ENCODE measurements at places on chromosomes 13 and 19.

GRCh38 chr13:97121894-97122293 is 100.2 kb upstream of the MBNL2 start:
- no peak overlapping the region for H3K4me3 ChIP-seq
- H3K27me3 ChIP-seq, result no peaks in the 10 kb centered on the region
- DNase-seq, result no peak

GRCh38 chr19:52248241-52248640 is 21.1 kb upstream of the ZNF766 start:
- H3K36me3 ChIP-seq, result no peaks in the 10 kb centered on the region
- H3K4me1 ChIP-seq, result no peaks in the 10 kb centered on the region
- no peak overlapping the region for H3K4me3 ChIP-seq
- peak; percentile 69 for DNase-seq
- H3K27me3 ChIP-seq, result no peaks in the 10 kb centered on the region

- no peaks in the 10 kb centered on the region for H3K4me1 ChIP-seq
- DNase-seq, result no peak
- H3K4me3 ChIP-seq, result no peak overlapping the region
- no peak overlapping the region for H3K27ac ChIP-seq
Measured at GRCh38 chr13:33582121-33582520, 235.8 kb upstream of the RFC3 start.

DNA sequence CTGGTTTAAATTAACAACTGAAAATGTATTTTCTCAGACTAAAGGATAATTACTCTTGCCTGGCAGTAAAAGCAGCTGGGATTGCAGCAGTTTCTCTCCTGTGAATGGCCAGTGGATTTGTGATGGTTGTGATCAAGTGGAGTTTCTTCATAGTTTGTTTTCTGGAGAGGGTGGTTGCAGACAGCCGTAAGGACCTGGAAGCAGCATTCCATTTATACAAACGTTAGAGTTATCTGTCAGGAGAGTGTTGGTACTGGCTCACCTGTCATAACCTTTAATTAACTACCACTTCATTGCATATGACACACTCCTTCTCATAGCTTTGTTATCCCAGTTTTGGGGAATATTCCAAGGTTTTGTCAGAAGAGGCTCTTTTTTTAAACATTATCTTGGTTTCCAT is 258.4 kb upstream of the SLC10A2 start:
- no peaks in the 10 kb centered on the region for H3K36me3 ChIP-seq
- H3K4me1 ChIP-seq, result no peaks in the 10 kb centered on the region
- H3K27me3 ChIP-seq, result no peaks in the 10 kb centered on the region
- H3K27ac ChIP-seq, result no peak overlapping the region

- no peak for DNase-seq
- no peaks in the 10 kb centered on the region for H3K27me3 ChIP-seq
- no peaks in the 10 kb centered on the region for H3K4me1 ChIP-seq
Measured at GRCh38 chr19:48455908-48456562, 661 bp downstream of the KCNJ14 start.

DNA sequence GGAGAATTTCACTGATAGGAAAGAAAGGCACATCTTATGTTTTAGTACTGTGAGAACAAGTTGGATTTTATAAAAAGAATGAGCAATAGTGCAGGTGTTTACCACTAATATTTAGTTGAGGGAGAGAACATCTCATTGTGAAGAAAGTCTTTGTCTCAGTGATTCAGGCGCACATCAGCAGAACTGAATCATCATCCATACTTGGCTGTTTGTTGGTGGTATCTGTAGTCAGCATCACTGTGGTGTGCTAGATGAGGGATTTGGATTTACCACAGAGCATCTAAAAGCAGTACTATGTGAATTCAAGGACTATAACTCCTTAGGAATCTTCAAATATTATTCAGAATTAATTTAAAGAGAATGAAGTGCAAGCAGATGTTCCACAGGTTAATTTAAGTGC is 1380.5 kb upstream of the ATXN8OS start:
- no peaks in the 10 kb centered on the region for H3K27me3 ChIP-seq
- no peaks in the 10 kb centered on the region for H3K4me1 ChIP-seq
- no peak for DNase-seq
- H3K27ac ChIP-seq, result no peak overlapping the region
- no peak overlapping the region for H3K4me3 ChIP-seq

DNA sequence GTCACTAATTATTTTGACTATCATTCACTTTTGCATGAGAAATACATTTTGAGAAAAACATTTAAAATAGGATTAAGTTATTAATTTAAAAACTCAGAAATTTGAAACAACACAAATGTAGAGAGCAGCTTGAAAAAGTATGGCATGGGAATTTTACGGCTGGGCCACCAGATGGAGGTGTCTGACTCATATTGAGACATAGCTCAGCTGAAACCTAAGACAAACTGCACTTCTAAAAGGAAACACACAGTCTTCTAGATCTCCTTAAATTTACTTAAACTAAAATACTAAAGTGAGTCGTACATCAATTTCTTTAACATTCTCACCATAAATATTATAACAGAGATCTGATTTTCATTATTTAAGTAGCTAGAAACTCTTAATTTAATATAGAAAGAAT is 41.9 kb upstream of the POSTN start:
- no peaks in the 10 kb centered on the region for H3K36me3 ChIP-seq
- no peaks in the 10 kb centered on the region for H3K27me3 ChIP-seq
- no peak overlapping the region for H3K27ac ChIP-seq
- no peak overlapping the region for H3K4me3 ChIP-seq
- no peaks in the 10 kb centered on the region for H3K4me1 ChIP-seq

DNA sequence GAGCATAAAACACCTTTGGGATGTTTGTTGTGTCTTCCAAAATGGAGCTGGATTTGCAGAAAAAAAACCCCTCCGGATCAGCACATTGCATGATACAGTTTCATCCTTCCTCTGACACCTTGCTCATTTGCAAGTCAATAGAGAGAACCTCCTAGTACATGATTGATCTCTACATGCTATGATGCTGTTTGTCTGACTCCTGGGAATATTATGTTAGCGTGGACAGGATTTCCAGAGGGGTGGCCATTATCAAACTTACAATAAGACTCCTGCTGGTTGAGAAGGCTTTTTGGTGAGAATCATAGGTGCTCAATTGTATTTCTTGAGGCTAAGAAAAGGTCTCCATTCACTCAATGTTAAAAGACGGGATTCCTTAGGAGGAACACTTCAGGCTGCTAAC is 75.9 kb upstream of the SCEL start:
- no peaks in the 10 kb centered on the region for H3K36me3 ChIP-seq
- H3K27ac ChIP-seq, result no peak overlapping the region
- no peak overlapping the region for H3K4me3 ChIP-seq
- H3K27me3 ChIP-seq, result no peaks in the 10 kb centered on the region

DNA sequence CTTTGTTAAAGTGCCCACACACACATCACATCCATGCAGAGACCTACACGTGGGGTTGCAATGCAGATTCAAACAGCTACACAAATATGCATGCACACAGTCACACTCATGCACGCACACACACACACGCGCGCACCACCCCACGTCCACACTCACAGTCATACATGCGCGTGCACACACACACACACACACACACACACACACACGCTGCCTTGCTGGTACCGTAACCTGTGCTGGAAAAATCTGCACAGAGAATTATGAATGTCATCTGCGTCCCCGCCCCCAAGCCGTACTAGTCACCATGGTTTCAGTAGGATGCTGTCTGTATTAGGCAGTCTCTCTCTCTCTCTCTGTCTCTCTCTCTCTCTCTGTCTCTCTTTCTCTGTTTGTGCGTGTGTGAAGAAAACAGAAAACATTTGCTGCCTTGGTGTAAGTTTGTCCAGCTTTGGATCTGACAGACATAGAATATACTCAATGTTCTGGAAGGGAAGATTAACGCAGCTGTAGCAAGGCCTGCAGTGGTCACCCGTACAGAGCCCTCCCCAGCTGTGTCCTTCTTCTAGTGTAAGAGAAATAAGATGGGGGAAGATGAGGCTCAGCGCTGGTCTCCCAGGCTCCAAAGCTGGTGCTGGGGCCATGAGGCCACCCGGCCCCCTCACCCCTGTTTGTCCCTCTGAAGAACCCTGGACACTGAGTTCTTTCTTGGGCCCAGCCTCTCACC is 26.4 kb upstream of the DPP9 start:
- no peaks in the 10 kb centered on the region for H3K36me3 ChIP-seq
- peaks cover 4% of the 10 kb centered on the region for H3K4me1 ChIP-seq
- no peak overlapping the region for H3K4me3 ChIP-seq
- peaks cover 7% of the 10 kb centered on the region for H3K27me3 ChIP-seq
- DNase-seq, result no peak

DNA sequence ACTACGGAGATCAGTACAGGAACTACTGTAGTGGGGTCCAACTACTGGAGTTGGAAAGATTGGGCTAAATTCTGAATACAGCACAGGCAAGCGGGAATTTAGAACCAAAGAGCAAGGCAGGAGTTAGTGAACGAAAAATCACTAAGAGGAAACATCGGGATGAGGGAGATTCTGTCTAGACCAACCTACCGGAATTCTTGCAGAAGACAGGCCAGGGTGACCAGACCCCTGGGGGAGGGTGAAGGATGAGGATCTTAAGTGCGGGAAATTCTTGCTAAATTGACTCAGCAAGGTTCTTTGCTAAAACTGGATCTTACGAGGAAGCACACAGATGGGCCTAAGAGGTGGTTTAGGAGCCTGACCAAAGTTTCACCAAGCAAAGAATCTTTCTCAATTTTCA is 13.2 kb upstream of the PSPC1 start:
- no peak overlapping the region for H3K27ac ChIP-seq
- no peak for DNase-seq
- no peak overlapping the region for H3K4me3 ChIP-seq
- H3K4me1 ChIP-seq, result no peaks in the 10 kb centered on the region
- no peaks in the 10 kb centered on the region for H3K27me3 ChIP-seq
- no peaks in the 10 kb centered on the region for H3K36me3 ChIP-seq

DNA sequence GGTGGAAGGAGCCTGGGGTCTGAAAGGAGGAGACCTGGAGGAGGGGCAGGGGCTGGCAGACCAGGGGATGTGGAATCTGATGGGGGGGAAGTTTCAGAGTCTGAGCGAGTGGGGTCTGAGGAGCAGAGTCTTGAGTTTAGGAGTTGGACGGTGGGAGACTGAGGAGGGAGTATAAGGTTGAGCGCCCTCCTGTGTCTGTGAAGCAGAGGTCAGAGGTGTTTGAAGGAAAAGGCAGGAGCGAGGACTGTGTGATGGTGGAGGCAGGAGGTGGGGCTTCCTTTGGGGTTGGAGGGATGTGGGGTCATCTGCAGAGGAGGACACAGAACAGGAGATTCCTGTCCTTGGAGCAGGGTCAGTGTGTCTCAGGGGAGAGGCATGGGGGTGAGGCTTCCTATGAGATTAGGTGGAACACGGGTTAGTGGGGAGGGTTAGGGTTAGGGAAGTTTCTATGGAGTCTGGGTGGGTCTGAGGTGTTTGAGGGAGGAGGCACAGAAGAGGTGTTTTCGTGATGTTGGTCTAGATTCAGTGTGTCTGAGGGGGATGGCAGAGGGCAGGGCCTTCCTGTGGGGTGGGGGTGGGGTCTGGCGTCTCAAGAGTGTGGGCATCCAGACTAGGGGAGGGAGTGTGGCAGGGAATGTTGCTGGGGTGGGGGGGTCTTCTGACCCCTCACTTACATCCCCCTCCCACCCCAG is 8.3 kb downstream of the RYR1 start:
- H3K27me3 ChIP-seq, result no peaks in the 10 kb centered on the region
- no peak for DNase-seq
- H3K36me3 ChIP-seq, result no peaks in the 10 kb centered on the region
- H3K4me1 ChIP-seq, result no peaks in the 10 kb centered on the region

GRCh38 chr19:16227837-16228636 is 30.3 kb downstream of the AP1M1 start:
- no peaks in the 10 kb centered on the region for H3K27me3 ChIP-seq
- peak; percentile 3 for DNase-seq
- no peaks in the 10 kb centered on the region for H3K4me1 ChIP-seq
- H3K4me3 ChIP-seq, result no peak overlapping the region
- H3K36me3 ChIP-seq, result peaks cover 100% of the 10 kb centered on the region

DNA sequence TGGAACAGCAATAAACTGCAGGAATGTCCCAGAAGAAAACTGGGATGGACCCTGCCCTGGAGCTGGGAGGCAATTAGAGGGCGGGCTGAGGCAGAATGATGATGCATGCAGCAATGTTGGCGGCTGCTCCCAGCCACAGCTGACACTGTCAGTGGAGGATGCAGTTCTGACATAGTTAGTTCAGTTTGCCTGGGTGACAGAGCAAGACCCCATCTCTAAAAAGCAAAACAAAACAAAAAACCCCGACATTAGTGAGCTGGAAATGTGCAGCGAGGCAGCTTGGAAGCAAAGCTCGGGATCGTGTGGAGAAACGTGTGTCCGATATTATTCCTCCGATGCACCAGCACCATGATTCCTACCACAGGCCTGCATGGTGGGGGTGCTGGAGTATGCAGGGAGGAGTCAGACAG is 110.1 kb upstream of the UQCRFS1 start:
- no peak overlapping the region for H3K27ac ChIP-seq
- DNase-seq, result no peak
- H3K4me1 ChIP-seq, result no peaks in the 10 kb centered on the region
- no peaks in the 10 kb centered on the region for H3K27me3 ChIP-seq
- no peak overlapping the region for H3K4me3 ChIP-seq

- H3K27me3 ChIP-seq, result no peaks in the 10 kb centered on the region
- no peak overlapping the region for H3K4me3 ChIP-seq
- DNase-seq, result no peak
- H3K27ac ChIP-seq, result no peak overlapping the region
Measured at GRCh38 chr13:73324842-73325722, 266.3 kb downstream of the KLF5 start.

- no peak for DNase-seq
- no peak overlapping the region for H3K4me3 ChIP-seq
- no peaks in the 10 kb centered on the region for H3K27me3 ChIP-seq
- H3K36me3 ChIP-seq, result no peaks in the 10 kb centered on the region
- H3K4me1 ChIP-seq, result no peaks in the 10 kb centered on the region
Measured at GRCh38 chr13:26379831-26380230, 125.9 kb downstream of the CDK8 start.

- no peak for DNase-seq
- H3K27ac ChIP-seq, result peak within 1 kb of the TSS; percentile 67
- H3K4me3 ChIP-seq, result peak within 1 kb of the TSS; percentile 19
Measured at GRCh38 chr19:35041548-35042055, at the start of gene HPN. TSS of gene HPN (plus strand) at chr19:35041721. CDS start at chr19:35042507, 786 bp downstream.

- peaks cover 4% of the 10 kb centered on the region for H3K4me1 ChIP-seq
- no peaks in the 10 kb centered on the region for H3K36me3 ChIP-seq
- no peak for DNase-seq
- no peak overlapping the region for H3K27ac ChIP-seq
- no peaks in the 10 kb centered on the region for H3K27me3 ChIP-seq
- H3K4me3 ChIP-seq, result no peak overlapping the region
Measured at GRCh38 chr13:113032291-113032690, 63.3 kb downstream of the MCF2L start.

- DNase-seq, result no peak
- no peak overlapping the region for H3K27ac ChIP-seq
- no peaks in the 10 kb centered on the region for H3K36me3 ChIP-seq
Measured at GRCh38 chr13:112992931-112993680, 24.1 kb downstream of the MCF2L start.
